Thoracic aorta (tissue), 2 donors: ENCODE measurements at places on chromosomes 3 and 15.

DNA sequence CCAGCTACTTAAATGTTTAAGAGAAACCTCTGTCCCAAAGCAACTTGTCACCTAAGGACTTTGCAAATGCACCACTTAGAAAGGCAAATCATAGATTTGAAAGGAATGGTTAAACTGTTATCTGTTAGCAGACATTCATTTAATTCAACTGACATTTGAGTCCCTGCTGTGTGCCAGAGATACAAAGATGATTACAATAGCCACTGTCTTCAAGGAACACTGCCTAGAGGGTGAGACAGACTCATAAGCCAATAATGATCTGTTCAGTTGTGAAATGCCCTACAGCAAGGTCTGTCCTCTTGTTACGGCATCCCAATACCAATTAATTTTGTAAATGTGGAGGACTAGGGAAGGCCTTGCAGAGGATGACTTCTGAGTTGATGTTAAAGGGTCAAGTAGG is 113.1 kb downstream of the ATG7 start:
- DNase-seq: no peak

GRCh38 chr3:169448501-169448900 is 215.0 kb downstream of the MECOM start:
- no peak for DNase-seq

DNA sequence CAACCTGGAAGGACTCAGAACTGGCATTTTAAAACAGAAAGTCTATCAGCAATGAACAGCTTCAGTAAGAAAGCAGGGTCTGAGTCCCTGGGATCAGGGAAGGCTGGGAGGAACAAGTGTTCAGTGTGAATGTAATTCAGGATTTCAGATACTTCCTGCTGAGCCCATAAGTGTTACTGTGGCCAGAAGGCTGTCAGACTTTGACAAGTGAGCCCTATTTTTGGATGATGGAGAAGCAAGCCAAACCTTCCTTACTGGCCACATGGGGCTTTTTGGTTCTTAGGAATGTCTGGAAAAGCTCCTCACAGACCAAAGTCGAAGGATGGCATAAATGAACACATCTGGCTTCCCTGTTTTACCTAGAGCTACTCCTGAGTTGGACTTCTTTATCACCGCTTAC is 157.2 kb downstream of the BBX start:
- no peak for DNase-seq

GRCh38 chr15:69076756-69077155 is 62.3 kb downstream of the NOX5 start:
- DNase-seq: no peak

DNA sequence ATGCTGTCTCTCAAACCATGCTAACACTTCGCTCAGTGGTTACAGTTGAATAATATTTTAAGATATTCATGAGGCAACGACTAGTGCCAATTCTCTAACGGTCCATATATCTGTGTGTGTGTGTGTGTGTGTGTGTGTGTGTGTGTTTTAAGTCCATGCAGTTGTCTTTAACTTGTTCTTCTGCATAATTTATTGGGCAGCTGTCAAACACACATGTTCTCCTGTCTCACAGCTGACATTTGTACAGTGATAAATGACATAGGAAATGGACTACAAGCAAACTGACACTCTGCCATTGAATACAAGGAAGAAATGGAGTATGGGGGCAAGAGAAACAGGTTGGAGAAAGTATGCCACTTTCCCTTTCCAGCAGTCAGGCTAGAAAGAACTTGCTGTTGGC is 172.0 kb downstream of the PDZRN3 start:
- DNase-seq: no peak

DNA sequence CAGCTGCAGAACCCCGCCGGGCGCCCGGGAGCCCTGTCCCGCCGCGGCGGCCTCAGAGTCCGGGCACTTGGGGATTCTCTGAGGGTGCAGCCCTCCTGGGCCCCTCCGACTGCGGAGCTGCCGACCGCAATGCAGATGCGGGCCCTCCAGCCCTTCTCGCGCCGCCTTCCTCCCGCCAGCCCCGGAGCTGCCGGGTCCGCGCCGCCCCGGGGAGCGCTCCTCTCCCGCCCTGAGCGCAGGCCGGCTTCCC is 320 bp upstream of the ACAN start:
- no peak for DNase-seq

- no peak for DNase-seq
These were observed 42.0 kb downstream of the SCAPER start for GRCh38 chr15:76863123-76863522.

GRCh38 chr3:37670961-37671483 is 190.7 kb upstream of the CTDSPL start:
- DNase-seq: no peak

- DNase-seq: no peak
These were observed 260.0 kb upstream of the THBS1 start for GRCh38 chr15:39320886-39321285.
